ENCODE measurements at places on chromosomes 7 and 10.

DNA sequence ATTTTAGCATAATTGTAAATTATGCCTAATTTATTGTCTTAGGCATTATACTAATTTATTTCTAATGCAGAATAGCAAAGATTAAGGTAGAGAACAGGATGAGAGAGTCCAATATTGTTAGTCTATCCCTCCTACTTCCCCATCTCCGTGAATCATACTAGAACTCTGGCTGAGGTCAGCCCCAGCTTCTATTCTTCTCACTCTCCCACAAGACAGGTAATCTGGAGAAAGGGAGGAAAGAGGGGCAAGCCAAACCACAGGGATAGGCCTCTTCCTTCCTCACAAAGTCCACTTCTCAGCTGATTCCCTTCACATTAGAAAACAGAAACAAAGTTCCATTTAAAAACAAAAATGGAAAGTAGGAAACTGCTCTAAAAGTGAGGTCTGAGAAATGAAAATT, 117.5 kb upstream of the LAMB4 start:
- peak; percentile 42 for DNase-seq

DNA sequence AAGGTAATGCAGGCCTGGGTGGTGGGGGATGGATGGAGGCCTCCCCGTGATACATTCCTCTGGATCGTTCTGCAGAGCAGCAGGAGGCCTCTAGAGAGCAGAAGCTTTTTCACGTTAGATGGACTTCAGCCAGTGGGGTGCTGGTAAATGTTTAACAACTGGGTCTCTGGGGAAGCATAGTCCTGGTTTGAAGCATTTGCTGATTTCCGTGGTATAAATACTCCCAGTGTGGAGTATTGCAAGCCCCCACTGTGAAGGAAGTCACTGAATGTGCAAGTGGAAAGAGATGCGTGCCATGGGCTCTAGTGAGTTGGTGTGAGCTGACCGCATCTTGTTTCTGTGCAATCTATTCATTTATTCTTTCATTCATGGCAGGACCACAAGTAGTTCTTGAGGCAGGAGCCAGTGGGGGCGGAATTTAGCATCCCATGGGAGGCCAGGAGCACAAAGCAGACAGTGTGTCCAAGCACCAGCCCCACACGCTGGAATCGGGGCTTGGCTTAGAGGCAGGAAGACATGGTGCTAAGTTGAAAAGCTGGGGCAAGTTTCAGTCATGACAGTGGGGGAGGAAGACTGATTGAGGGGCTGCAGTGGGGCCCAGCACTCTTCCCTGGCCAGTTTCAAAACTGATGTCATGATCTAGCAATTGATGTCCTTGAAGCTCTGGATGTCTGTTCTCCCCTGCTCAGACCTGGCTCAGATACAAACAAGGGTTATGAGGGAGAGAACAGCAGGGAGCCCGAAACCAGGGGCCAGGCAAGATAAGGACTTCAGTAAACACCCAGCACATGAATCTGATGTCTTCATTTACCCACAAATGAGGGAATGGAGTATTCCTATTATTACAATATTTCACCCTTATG, 280.9 kb upstream of the LYZL1 start:
- DNase-seq = no peak

DNA sequence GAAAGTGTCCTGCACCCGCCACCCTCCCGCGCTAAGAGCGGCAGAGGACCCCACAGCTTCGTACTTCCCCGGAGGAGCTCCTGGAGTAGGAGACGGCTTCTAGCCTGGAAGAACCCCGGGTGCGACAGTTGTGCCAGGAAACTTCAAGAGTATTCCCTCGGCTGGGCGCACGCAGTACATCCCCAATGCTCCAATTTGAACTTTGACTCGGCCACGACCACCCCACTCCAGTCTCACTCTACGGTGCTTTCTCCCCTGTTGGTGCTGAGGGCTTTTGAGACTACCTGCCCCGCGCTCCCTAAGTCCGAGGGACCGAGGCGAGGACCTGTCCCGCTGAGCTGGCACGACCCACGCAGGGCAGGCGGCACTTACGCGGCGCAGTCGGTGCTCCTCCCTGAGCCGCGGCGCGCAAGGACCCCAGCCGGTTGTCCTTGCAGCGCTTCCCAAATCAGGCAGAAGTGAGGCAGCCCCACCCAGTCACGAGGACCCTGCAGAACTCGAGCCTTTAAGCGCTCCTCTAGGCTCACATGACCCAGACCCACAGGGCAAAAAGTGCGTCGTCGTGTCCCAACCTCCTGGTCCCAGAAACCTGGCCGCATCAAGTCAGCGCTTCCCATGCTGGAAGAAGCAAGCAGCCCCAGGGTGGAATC, at the start of gene CPVL:
TSS of gene CPVL (minus strand) at position 481 of the 650 bp plus-strand sequence. CDS start 25,476 bp downstream, outside the sequence.
- DNase-seq = no peak

DNA sequence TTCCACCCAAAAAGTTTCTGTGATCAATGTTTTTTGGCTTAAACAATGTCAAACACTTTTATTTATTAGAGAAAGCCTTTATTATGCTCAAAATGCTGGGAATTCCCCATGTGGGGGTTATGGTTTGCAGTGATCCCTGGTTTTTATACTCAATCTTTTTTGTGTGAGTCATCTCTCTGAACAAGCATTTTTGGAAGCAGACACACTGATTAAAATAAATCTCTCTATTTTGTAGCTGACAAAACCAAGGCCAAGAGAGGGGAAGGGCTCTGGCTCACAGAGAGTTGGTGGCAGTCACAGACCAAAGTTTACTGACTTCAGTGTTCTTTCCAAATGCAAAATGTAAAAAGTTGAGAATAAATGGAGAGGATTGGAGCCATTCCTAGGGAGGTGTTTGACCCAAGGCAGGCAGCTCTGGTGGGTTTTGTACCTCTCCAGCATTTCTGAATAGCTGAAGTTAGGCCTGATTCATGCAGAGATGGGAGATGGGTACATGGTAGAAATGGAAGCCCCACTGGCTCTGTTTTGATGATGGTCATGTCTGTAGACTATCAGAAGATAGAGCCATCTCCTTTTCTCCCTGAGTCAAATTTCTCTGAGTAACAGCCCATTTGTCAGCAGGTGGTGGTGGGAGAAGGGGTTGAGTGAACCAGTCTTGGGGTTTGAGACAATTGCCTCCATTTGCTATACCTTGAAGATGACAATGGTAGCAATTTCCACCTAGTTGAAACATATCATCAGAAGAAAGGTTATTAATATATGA, 45.4 kb upstream of the NAMPT start:
- DNase-seq = no peak

DNA sequence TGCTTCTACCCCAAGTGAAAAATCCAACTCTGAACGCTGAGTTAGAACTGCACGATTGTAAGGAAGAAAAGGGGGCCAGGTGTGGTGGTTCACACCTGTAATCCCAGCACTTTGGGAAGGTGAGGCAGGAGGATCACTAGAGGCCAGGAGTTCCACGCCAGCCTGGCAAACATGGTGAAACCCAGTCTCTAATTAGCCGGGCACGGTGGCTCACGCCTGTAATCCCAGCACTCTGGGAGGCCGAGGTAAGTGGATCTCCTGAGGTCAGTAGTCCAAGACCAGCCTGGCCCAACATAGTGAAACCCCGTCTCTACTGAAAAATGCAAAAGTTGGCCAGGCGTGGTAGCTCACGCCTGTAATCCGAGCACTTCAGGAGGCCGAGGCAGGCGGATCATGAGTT, 9.0 kb downstream of the GUSB start:
- no peak for DNase-seq

- DNase-seq = no peak
These were observed 216.1 kb downstream of the HTR7 start for GRCh38 chr10:90641731-90642130.

DNA sequence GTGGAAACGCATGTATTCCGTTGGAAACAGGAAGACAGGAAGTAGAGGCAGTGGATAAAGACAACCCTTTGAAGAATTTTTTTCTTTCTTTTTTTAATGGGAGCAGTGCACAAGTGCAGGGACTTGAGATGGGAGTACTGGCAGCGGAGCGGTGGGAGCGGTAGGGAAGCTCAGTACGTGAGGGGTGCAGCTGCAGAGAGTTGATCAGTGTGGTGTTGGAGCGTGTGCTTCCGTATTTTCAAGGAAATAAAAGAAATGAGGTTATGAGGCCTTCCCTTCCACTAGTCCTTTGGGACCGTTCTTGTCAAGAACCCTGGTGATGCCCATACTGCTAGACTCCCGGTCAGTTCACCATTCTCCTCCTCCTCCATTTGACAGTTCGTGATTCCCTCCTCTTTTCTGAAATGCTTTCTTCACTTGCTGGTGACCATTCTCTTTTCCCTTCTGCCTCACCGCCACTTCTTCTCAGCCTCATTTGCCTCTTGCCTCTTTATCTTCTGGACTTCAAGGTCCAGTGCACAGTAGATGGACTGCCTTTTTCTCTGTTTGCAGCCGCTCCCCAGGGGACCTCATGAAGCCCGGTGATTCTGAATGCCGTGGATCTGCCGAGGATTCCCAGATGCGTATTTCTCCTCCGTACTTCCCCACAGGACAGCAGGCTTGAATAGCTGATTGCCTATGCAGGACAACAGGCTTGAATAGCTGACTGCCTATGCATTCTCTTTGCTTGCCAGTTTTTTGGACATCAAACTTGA, 39.1 kb upstream of the TMEM236 start:
- DNase-seq = no peak

DNA sequence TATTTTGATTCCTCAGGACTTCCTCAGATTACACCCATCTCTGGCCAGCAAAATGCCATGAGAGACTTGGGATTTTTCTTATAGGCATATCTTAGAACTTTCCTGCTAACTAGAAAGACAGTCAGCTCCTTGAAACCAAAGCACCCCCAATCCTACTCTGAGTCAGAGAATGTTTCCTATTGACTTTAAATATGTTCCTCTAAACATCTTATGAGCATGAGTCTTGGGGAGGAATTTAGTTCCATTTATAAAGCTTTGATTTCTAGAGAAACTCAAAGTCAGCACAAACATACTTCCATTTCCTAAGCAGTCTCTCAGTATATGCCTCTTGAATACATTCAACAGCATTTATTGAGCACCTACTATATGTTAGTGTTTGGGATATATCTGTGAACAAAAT, 128.5 kb downstream of the INHBA start:
- DNase-seq = no peak

DNA sequence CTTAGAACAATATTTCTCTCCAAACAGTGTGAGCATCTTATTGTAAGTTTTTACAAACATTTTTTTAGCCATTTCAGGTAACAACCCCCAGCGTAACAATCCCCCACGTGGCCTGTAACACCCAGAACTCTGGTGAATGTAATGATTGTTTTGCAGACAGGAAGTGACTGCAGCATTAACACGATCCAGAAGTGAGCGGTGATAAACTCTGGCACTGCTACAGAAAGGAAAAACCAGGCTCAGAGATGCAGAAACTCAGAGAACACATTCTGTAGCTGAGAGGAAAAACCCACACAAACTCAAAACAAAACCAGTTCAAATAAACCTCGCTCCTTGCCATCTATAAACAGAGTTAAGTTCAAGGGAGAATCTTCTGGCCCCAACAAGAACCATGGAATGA, 285.7 kb downstream of the FGFR2 start:
- no peak for DNase-seq

- peak; percentile 53 for DNase-seq
These were observed 229.3 kb downstream of the AUTS2 start for GRCh38 chr7:69827558-69827957.

DNA sequence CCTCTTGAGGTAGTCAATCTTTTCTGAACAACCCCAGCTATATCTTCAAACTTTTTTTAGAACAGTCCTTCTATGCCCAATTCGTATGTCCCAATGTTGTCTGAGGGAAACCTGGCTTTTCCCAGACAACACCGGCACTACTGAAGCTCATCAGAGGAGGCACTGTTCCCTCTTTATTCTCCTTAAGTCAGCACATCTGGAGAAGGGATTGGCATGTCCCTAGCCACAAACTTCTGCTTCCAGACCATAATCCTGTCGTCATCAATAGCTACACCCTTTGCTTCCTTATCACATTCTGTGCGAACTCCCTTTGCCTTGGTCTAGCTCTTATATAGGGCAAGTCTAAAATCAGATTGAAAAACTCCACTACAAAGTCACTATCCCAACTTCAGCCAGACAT, 22.9 kb downstream of the PON3 start:
- no peak for DNase-seq

DNA sequence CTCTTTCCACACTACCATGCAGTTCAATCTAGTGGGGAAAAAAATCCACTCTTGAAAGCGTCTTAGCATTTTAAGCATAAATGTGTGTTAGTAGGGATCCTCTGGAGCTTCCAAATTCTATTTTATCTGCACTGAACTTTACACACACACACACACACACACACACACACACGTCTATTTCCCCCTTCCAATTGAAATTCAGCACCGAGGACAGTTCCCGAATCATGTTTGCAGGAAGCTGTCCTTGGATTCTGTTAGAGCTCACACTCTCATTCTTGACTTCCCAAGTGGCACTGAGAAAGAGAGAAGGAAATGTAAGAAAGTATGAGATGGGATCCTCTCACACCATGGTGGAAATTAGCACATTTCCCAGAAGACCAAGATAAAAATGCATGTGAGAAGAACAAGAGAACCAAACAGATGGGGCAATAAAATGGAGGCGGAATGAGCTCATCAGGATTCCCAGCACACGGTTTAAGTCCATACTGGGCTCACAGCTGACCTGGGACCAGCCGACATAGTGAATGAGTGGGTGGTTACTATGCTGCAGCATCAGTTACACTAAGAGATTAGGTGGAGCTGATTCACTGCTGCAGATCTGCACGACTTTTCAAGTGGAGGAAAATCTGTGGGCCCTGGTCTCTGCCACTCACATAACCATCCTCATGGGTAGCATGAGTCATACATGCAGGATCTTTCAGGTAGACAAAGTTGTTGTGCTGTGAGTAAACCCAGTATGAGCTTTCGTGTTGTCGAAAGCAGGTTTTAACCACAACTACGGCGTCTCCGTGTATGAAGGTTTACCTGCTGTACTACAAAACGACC, 3.3 kb upstream of the NPTX2 start:
- DNase-seq = peak; percentile 61

DNA sequence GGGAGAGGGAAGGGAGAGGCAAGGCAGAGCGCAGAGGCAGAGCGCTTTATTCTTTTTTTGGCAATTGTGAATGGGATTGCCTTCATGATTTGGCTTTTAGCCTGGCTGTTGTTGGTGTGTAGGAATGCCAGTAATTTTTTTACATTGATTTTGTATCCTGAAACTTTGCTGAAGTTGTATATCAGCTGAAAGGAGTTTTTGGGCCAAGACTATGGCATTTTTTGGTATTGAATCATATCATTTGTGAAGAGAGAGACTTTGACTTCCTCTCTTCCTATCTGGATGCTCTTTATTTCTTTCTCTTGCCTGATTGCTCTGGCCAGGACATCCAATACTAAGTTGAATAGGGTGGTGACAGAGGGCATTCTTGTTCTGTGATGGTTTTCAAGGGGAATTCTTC, 291.3 kb downstream of the REEP3 start:
- DNase-seq = no peak

GRCh38 chr10:75708060-75708459, 276.6 kb downstream of the LRMDA start:
- DNase-seq = no peak

DNA sequence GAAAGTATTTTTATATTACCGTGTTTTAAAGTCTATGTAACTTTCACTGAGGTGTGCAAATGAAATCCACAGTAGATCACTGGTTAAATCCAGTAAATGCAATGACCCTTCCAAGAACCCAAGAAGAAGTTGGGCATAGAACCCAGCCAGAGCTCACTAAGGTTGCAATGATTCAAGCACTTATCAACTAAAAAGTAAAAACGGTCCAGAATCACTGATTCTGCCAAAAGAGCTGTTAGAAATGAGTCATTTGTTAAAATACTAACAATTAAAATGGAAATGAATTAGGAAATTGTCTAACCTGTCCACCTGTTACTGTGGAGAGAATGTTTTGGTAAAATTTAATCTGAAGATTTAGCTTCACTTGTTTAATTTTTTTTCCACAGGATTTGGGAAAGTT, 74.4 kb downstream of the ANK3 start:
- no peak for DNase-seq
